ENCODE measurements at places on chromosomes 2 and 18.
A peak's percentile ranks its signal among the peaks of the same experiment; 100 is the strongest.

DNA sequence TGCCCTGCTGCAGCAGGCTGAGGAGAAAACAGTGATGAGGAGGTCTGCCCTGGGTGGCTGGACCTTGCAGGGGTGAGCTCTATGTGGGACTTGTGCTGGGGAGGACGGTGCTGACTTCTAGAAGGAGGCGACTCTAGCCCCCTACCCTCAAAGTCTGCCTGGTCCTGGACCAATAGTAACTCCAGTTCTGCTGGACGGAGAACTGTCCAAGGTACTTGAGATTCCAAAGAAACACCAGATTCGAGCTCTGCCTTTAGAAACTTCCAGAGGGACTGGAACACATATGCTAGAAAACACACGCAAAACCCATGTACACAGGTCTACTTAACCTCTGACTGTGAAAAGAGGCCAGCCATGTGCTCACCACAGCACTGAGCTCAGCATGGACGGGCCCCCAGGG is 260.6 kb downstream of the TWIST2 start:
- DNase-seq, result no peak

DNA sequence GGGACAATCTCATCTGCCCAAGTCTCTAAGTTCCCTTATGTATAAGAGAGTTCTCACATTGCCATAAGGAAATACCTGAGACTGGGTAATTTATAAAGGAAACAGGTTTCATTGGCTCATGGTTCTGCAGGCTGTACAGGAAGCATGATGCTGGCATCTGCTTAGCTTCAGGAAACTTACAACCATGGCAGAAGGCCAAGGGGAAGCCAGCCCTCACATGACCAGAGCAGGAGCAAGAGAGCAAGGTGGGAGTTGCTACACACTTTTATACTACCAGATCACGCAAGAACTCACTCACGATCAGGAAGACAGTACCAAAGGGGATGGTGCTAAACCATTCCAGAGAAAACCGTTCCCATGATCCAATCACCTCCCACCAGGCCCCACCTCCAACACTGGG is 73.9 kb downstream of the PRKRA start:
- no peak for DNase-seq

- no peak for DNase-seq
Observed at GRCh38 chr2:237126519-237127174, 41.0 kb downstream of the COPS8 start.

DNA sequence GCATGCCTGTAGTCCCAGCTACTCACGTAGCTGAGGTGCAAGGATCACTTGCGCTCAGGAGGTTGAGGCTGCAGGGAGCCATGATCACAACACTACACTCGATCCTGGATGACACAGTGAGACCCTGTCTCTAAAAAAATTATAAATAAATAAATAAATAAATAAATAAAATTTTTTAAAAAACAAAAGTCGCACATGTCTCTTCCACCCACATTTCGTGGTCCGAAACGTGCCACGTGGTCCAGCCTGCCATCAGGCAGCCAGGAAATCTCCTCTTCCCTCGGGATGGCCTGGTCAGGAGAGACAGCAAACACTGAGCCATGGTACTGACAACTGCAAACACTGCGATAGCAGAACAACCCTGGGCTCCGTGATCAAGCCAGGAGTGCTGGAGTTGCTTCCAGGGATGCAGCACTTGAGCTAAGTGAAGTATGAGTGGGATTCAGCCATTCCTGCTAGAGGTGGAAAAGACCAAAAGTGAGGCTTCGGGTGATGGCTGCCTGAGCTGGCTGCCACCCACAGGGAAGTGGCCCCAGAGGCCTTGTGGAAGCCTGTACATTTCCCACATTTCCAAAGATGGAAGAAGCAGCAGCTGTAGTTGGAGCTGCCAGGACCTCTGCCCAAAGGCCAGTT is 193.1 kb downstream of the SMAD2 start:
- DNase-seq, result no peak

DNA sequence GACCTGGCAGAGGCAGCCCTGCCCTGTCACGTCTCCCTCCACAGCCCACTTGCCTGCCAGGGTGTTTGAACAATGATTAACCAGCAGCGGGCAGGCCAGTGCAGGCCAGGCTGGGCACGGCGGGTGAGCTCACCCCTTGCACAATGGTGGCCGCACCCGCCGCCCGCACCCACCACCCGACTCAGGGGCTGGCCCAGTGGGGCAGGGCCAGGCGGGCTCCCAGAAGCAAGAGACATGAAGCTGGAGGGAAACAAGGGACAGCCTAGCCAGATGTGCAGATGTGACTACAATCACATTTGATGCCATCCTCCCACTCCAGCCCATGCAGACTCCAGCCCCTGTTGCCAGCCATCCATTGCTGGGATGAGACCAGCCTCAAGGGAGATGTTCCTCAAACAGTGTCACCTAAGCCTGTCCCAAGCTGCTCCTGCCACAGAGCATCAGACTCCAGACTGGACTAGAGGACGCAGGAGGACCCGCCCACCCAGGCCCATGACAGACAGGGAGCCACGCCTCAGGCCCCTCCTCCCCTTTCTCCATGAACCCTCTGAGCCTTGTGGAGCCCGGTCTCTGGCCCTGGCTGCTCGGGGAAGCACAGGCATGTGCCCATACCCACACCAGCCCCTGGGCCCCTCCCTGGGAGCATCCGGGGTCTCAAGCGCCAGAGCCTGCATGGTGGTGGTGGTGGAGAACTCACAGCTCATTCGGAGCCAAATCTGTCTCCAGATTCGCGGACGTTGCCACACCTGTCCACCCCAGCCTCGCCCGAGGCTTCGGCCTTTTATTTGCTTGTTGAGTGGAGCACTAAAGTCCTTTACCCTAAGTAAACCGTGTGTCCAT is 45.0 kb downstream of the SDC1 start:
- DNase-seq, result no peak

GRCh38 chr18:14124689-14125088 is 7.5 kb downstream of the ZNF519 start:
- no peak for DNase-seq

DNA sequence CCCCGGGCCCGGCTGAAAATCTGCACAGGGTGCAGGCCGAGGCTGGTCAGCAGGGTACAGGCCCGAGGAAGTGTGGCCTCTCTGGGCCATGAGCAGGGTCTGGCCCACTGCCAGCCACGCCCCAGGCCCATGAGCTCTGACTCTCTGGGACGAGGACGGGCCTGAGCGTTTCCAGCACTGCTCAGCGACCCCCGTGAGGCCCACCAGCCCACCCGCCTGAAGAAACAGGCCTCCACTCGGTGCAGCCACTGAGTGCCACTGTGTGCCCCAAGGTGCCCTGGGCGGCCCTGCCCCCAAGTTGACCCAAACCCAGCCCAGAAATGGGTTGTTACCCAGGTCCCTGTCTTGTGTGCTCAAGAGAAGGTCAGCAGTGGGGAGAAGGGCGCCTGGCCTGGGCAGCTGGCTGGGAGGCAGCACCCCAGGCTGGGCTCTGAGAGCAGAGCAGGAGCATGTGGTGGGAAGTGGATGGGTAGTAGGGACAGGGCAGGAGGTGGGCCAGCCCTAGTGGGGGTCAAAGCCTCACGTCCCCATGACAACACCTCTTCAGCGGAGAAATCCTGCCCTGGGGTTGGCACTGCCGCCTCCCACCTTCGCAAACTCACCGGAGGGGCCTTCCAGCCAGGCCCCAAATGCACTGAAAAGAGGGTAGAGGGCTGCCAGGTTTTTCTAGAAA is 2.1 kb upstream of the SNED1 start:
- DNase-seq, result no peak

DNA sequence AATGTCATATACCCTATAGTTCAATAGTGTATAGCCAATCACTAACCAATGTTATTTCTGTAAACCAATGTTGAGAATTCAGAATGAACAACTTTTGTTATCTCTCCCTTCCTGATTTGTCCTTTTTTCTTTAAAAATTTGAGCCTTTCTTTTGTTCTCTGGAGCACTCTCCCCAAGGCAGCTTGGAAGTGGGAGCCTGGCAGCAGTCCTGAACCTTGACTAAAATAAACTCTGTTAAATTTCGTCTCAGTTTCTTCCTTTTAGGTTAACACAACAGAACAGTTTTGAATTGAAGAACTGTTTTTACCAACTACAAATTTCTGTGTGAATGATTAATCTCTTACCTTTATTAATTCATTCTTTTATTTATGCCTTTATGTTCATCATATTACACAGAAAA is 35.9 kb downstream of the CD302 start:
- no peak for DNase-seq

DNA sequence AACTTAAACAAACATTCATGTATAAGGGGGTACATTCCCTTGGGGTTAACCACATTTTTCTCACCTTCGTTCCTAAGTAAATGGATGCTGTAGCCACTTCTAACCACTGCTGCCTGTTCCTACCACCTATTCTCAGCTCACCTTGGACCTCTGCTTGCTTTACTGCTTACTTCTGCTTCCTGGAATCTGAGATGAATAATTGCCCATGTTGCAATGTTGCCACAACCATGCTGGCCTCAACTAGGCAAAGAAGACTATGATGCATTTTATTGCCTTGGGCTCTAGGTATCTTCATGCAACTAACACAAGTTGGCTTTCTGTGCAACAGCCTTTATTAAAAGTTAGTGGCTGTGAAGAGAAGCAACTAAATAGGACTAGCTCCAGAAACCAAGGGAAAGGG is 106.3 kb upstream of the TCF4 start:
- DNase-seq, result no peak

GRCh38 chr2:65026704-65027464 is 29.3 kb upstream of the CEP68 start:
- DNase-seq, result no peak

DNA sequence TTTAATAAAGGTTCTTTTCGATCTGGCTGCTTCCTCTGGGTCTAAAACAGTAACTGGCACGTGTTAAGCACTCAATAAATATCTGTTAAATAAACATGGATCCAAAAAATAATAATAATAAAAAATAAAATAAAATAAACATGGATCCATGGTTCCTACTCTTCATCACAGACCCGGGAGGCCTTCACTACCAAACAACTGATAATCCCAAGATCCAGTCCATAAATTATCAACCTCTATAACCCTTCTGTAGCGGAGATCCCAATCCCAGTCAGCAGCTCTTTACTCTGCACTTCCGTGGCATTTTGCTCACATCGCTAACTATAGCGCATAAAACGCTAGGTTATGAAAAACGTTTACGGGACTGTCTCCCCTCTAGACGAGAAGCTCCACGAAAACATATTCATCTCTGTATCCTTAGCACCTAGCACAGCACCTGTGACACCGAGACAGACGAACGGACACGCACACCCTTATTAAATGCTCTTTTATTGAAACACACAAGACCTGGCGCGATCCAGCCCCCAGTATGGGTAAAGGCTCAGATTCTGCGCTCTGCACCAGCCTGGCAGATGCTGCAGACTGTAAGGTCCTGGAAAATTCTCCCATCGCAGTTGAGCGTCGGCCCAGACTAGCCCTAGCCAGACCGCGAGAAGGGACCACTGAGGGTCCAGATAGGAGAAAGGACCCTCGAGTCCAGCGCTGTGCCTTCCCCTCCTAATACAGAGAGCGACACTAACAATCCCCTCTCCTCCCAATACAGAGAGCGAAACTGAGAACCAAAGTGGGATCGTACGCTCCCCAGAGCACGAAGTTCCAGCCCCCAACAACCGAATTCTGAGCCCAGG is 770 bp downstream of the NBAS start:
- peak; percentile 56 for DNase-seq

- no peak for DNase-seq
Observed at GRCh38 chr2:239949537-239949936, 75.6 kb downstream of the NDUFA10 start.

GRCh38 chr2:223786943-223787342 is 50.4 kb downstream of the AP1S3 start:
- no peak for DNase-seq

GRCh38 chr2:221104361-221104811 is 467.7 kb downstream of the EPHA4 start:
- no peak for DNase-seq

GRCh38 chr2:149394864-149395263 is 64.5 kb downstream of the LYPD6 start:
- no peak for DNase-seq

DNA sequence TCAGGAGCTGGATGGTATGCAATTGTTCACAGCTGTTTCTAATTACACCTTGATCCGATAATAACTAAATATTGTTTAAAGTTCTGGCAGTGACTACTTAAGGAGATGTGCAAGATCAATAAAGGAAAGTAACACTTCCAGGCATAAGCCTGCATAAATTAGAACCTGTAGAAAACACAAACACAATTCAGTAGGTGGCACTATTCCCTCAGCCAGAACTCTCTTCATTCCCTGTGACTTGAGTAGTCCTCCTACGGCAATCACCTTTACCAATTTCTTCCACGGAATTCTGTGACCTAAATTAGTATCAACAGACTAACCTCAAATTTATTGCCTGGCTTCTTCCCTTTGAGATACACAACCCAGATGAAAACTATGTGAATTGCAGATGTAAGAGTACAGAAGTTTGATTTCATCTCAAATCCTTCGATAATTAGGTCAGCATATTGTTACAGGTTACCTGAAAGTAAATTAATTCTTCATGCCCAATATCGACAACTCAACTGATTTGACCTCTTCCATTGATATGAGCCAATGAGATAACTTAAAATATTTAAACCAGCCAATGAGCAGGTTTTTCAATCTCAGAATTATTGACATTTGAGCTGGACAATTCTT is 137.8 kb downstream of the PID1 start:
- no peak for DNase-seq

- no peak for DNase-seq
Observed at GRCh38 chr2:222538535-222538934, 114.2 kb downstream of the SGPP2 start.

GRCh38 chr2:20353241-20353992 is 2.8 kb upstream of the PUM2 start:
- peak; percentile 43 for DNase-seq

DNA sequence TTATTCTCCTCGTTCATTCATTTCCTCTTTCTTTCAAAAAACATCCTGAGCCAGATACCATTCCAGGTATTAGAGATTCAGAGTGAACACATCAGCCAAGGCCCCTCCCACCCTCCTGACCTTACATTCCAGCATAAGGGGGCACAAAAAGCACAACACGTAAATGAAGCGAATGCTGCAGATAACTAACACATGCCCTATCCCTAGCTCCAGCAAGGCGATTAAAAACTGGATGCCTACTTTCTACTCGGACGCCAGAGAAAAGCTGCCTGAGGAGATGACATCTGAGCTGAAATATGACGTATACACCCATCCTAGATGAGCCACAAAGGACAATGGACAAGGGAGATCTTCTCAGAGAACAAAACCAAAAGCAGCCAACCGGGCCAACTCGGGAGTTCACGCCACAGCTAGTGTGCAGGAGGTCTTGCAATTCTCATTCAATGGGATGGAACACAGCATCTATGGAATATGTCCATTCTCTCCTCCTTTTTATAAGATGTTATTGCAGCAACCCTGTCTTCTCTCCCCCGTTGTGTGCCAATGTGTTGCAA is 33.5 kb downstream of the FEZ2 start:
- no peak for DNase-seq

Measured in hematopoietic multipotent progenitor cell treated with erythropoietin and hydrocortisone succinate and interleukin-3 and kit ligand, for 17 days (in vitro differentiated cells).